ENCODE measurements at places on chromosomes 3 and 15. TPM values are rescaled to one million over a fixed set of nuclear protein-coding genes. Genes with fewer than 3 reads are reported as not detected.

MYL3 gene
- total RNA-seq = 2.0 TPM

HES1 gene
- 29.5 TPM for total RNA-seq

SUCNR1 gene
- 2.7 TPM for total RNA-seq

VEPH1 gene
- 116 TPM for total RNA-seq

ZNF620 gene
- total RNA-seq = 6.4 TPM

C3orf18 gene
- 6.7 TPM for total RNA-seq

PAQR9 gene
- not detected for total RNA-seq

PLXNB1 gene
- total RNA-seq = 94.3 TPM

ARHGEF26 gene
- 50.9 TPM for total RNA-seq

PLXND1 gene
- 233 TPM for total RNA-seq

TMEM212 gene
- total RNA-seq = 5.2 TPM

USP50 gene
- total RNA-seq = not detected

COL7A1 gene
- total RNA-seq = 2.6 TPM

TM6SF1 gene
- total RNA-seq = 31.2 TPM

TP63 gene
- total RNA-seq = 2.1 TPM

SLC28A1 gene
- not detected for total RNA-seq

HDC gene
- 4.8 TPM for total RNA-seq

ADAMTS17 gene
- 3.0 TPM for total RNA-seq

GREM1 gene
- total RNA-seq = 3.1 TPM

Data from lower lobe of right lung (tissue), 2 donors.